ENCODE measurements at places on chromosomes 2 and 18.

- no peak for DNase-seq
Measured at GRCh38 chr2:55133467-55134315, 83.4 kb upstream of the RTN4 start.

DNA sequence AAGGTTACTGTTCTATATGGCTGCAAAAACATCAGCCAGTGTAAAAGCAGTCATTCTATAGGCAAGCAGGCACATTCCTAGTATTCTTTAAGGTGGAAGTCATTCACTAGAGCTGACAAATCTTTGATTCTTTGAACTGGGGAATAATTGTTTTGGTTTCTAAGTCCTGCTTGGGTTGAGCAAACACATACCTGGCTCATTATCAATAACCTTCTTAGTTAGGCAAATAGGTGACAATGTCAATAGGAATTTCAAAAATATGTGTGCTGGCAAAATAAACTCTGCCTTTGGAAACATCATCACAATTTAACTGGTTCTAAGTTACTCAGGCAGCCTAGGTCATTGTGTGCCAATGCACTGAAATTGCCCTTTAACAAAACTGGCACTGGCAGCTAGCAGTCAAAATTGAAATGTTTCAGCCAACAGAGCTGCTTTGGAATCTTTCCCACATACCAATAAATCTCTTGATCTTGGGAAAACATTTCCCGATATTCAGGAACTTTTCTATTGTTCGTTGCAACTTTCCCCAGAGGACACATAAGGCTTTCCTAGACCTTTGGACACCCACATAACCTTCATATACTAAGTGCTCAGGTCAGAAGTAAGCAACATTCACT lies 402.0 kb upstream of the MMADHC start:
- no peak for DNase-seq

- DNase-seq = no peak
Measured at GRCh38 chr2:126886211-126886915, 12.3 kb upstream of the TEX51 start.

DNA sequence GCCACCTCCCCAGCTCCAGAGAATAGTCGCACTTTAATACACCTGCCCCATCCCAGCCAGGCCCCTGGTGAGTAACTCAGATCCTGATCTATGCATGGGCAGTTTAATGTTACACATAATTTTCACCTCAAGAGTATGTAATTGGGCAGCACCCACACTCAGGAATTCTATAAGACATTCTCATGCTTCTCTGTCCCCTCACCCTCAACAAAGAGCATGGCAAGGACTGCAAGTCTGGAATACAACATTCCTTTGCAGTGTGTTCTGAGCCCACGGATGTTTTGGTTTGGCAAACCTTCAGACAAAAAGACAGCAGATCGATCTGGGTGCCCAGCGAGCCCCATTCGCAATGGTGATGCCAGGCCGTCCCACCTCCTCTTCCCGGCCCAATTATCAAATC lies 4.9 kb upstream of the SLC14A1 start:
- DNase-seq = no peak

- no peak for DNase-seq
Measured at GRCh38 chr2:241490825-241491506, 17.4 kb downstream of the STK25 start.

DNA sequence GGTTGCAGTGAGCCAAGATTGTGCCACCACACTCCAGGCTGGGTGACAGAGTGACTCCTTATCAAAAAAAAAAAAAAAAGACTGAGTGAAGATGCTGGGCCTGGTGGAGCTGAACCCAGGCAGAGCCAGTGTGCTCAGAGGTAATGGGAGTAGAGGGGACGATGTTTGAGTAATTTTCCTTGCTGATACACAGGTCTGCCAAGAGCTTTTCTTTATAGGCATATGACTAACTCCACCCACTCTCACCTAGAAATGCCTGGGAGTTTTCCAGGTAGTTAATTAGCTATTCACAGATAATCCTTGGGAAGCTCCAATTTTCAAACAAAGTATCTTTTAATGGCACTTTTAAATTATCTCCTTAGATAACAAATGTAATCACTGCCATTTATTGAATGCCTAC lies 33.4 kb upstream of the ACSL3 start:
- DNase-seq = no peak

DNA sequence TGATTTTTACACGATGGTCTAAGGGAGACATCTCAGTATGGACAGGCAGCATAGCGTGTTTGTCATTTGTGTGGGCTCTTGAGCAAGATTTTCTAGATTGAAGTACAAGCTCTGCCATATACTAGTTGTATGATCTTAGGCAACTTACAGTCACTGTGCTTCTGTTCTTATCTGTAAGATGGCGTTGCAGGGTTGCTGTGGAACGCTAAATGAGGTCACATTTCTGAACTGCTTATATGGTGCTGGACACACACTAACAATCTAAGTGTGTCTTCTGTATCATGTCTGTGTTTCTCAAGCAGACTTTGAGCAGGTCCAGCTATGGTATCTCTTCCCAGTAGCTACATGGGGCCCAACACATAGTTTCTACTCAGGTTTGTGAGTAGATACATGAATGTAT lies 29.2 kb downstream of the PARD3B start:
- DNase-seq = no peak

DNA sequence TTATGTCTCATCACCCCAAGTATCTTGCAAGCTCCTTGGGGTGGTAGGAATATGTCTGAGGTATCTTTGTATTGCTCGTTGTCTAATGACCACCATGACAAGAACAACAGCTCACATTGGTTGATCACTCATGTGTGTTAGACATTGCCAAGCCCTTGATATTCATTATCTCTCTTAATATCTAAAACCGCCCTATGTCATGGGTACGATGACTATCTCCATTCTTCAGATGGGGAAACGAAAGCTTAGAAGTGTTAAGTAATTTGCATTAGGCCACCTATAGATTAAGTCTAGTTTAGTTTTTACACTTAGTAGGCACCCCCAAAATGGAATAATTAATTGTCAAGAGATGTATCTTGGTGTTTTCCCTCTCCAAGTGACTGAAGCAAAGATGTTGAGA lies 57.0 kb downstream of the ICOS start:
- DNase-seq = no peak

DNA sequence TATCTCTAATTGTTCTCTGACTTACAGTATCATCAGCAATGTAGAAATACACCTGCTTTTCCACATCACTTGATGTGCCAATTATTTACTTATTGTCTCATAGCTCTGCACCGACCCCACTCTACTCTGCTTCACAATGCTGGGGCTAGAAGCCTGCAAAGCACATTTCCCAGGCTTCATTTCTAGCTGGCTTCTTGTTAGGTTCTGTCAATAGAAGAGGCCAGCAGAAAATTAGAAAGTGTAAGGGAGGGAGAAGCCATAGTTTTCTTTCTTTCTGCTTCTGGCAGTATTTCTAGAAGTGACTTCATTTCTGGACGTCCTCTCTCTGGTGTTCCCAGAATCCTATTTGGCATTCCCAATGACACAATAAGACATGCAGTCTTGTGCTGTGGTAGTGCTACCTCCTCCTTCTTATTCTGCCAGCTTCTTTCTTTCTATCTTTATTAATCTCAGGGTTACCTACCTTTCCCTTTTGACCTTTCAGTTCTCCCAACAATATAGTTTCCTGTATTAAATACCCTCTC lies 12.5 kb upstream of the TANC1 start:
- DNase-seq = no peak

DNA sequence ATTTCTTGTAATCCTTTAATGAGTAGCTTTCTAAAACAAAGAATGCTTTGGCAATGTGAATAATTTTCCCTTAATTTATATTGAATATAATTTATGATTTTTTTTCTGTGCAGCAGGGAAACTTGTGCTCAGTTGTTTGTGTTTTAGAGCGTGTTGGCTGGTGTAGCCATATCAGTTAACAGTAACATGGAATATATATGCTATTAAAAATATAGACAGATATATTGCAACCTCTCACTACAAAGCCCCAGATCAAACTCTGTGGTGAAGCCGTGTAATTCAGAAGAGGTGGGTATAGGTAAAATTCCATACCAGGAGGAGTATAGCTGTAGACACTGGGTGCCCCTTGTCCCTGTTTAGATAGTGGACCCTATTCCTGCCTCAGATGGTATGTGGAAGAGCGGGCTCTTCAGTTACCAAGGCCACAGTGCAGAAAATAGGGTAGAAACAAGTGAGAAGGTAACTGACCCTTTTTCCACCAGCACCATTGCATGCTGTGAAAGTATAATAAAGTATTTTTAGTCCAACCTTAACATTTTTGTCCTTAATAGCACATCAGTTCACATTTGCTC lies 18.1 kb upstream of the RASGRP3 start:
- no peak for DNase-seq

DNA sequence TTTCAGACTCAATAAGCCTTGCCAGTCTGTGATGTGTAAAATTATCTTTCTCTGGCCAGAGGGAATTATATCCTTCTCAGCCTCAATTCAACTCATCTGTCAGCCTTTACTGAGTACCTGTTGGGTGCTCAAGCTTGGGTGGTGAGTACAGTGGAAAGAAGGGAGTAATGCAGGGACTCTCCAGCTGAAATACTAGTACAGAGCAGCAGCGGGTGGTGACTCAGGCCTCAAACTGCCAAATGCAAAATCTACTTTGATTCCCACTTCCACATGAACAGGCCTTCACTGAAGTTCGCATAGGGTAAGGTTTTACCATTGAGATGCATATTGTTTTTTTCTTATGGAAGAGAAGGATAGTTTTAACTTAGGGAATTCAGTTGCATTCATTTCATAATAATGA lies 326.8 kb downstream of the LRRTM1 start:
- no peak for DNase-seq

GRCh38 chr2:127762846-127763245 lies 48.1 kb downstream of the WDR33 start:
- no peak for DNase-seq

- no peak for DNase-seq
Measured at GRCh38 chr2:143934626-143935481, 585.1 kb downstream of the ZEB2 start.

DNA sequence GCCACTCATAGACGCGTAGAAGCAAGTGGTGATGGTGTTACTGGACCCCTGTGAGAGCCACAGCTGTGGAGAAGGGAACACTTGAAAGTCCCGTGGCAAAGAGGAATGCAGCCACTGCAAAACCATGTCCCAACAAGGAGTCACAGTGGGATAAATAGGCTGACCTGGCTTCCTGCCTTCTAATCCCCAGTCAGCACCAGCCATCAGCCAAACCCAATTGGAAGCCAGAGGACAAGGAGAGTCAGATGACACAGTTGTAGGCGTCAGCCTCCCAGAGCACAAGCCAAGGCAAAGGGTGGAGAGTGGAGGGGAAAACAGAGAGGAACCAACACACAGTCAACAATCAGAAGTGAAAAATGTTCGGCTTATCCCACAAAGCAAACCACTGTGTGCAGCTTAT lies 5.5 kb upstream of the CYBRD1 start:
- DNase-seq = no peak

DNA sequence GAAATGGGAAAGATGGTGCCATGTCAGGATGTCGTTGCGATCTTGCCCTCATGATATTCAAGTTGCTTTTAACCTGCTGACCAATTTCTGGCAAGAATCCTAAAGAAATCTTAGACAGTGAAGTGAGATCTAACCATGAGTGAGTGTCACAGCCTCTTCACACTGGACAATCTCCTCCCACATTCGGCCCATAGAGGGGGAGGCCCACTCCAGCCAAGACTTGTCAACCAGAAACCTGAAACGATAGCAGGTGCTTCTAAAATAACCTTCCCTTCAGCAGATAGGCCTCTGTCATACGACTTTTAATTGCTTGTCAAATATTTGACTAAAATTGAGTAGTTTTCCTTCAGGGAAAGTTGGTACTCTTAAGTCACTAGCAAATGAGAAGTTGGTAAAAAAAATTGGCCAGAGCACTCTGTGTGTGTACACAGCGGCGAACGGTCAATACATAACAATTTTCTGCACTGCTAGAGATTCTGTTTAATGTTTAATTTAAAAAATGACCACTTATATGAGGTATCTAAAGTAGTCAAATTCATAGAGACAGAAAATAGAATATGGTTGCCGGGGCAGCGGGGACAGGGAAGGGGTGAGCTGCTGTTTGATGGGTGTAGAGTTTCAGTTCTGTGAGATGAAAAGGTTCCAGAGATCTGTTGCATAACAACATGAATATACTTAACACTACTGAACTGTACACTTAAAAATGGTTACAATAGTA lies 110.2 kb downstream of the VAPA start:
- DNase-seq = no peak

- DNase-seq = no peak
Measured at GRCh38 chr2:45559436-45559835, 51.6 kb downstream of the SRBD1 start.

DNA sequence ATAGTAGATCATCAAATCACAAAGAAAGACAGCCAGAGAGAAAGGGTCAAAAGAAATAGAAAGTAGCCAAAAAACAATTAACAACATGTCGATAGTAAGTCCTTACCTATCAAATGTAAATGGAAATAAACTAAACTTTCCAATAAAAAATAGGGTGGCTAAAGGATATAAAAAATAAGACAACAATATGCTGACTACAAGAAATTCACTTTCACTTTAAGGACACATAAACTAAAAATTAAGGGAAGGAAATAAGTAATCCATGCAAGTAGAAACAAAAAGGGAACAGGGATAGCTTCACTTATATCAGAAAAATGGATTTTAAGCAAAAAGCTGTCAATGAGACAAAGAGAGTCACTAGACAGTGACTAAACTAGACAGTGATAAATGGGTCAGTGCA lies 903.9 kb upstream of the ZEB2 start:
- DNase-seq = no peak

GRCh38 chr2:11891028-11891427 lies 144.6 kb downstream of the LPIN1 start:
- no peak for DNase-seq

- DNase-seq = no peak
Measured at GRCh38 chr2:128465246-128466170, 146.8 kb upstream of the HS6ST1 start.

DNA sequence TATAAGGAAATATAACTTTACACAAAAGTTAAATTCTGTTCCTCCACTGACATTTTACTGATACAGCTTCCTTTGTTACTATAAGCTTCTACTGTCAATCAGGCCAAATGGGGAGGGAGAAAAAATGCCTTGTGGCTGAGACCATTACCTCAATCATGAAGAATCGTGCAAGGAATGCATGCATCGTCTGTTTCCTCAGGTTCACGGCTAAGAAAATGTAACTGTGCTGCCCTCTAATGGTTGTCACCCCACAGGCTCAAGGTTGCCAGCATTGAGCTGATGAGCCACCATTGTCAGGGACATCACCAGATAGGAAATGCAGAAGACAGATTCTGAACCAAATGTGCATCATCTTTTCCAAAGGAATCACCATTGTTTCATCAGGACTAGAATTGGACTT lies 426.9 kb downstream of the CDH2 start:
- DNase-seq = no peak

- DNase-seq = no peak
Measured at GRCh38 chr2:128714851-128715312, 396.2 kb upstream of the HS6ST1 start.

GRCh38 chr2:68371581-68371980 lies 6.5 kb downstream of the PLEK start:
- no peak for DNase-seq

GRCh38 chr2:115738111-115738510 lies 1295.7 kb downstream of the DPP10 start:
- DNase-seq = no peak

GRCh38 chr2:129004485-129004884 lies 685.8 kb upstream of the HS6ST1 start:
- DNase-seq = no peak

GRCh38 chr18:28112056-28112470 lies 64.9 kb downstream of the CDH2 start:
- no peak for DNase-seq
